ENCODE measurements at places on chromosomes 5 and 9.

GRCh38 chr5:133735346-133735745 is 123.0 kb upstream of the FSTL4 start:
- no peak for DNase-seq

DNA sequence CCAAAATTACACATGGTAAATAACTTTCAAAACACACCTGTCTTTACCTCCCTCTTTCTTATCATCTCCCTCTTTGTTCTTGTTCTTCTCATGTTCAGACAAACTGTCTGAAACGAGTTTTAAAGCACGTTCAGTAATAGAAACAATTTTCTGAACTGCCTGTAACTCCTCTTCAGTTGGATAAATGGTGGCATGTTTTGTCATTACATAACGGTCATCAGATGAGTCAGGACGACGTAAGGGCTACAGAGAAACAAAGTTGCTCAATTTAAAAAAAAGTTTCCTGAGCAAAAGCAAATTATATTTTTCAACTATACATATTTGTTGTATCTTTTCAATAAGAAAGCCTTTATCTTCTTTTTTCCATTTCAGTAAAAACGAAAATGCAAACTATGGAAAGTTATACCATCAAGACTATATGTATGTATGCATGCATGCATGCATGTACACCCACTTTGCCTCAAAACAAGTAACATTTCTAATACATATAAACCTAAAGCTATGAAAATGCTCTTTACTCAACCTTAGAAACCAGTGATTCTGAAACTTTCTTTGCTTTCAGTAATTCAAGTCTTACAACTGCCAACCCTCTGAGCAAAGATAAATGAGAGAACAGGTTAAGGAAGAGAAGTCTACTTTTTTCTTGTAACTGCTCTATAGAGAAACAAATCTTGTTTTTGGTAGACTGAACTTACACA is 56.0 kb downstream of the ZFR start:
- DNase-seq, result no peak

DNA sequence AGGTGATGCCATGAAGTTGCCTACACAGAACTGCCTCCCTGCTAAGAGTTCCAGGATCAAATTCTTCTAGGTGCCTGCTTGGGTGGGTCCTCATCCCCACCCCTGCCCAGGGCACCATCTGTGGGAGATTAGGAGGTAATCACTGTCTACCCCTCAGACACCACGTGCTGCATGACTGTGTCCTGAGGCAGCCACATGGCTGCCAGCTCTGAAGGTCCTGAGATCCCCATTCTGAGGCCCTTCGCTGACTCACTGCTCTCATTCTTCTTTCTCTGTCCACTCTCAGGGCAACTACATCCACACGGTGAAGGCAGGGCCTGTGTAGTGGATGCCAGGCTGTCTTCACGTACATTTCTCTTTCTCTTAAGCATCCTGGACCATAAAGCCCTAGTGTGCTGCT is 222.9 kb upstream of the ANKRD55 start:
- no peak for DNase-seq

DNA sequence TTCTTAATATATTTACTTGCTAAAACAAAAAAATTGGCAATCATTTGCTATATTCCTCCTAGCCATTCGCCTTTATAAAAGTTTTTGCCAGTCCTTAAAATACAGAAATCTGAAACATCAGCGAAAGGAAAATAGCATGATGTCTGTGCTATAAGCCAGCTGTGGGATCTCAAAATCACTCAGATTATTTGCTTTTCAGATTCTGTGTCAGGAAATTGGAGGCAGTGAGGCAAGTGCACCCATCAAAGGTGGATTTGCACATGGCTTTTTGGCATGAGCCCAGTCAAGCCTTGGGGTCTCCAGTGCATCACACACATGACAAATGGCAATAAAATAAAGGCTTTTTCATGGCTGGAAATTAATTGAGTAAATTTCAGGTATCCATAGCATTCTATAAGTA is 196.8 kb upstream of the DAPK1 start:
- no peak for DNase-seq

- no peak for DNase-seq
Measured at GRCh38 chr9:592225-592624, 249.3 kb upstream of the DMRT1 start.

DNA sequence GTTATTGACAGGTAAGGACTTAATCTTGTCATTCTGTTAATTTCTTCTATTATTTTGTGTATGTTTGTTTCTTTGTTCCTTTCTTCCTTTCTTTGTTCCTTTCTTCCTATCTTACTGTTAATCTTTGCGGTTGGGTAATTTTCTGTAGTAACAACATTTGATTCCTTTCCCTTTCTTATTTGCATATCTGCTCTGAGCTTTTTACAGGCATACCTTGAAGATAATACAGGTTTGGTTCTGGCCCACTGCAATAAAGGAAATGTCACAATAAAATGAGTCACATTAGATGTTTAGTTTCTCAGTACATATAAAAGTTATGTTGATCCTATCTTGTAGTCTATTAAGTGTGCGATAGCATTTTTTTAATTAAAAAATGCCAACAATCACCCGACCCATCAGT is 440.7 kb downstream of the NFIB start:
- no peak for DNase-seq

GRCh38 chr9:127683723-127684122 is 23.1 kb upstream of the CFAP157 start:
- no peak for DNase-seq

DNA sequence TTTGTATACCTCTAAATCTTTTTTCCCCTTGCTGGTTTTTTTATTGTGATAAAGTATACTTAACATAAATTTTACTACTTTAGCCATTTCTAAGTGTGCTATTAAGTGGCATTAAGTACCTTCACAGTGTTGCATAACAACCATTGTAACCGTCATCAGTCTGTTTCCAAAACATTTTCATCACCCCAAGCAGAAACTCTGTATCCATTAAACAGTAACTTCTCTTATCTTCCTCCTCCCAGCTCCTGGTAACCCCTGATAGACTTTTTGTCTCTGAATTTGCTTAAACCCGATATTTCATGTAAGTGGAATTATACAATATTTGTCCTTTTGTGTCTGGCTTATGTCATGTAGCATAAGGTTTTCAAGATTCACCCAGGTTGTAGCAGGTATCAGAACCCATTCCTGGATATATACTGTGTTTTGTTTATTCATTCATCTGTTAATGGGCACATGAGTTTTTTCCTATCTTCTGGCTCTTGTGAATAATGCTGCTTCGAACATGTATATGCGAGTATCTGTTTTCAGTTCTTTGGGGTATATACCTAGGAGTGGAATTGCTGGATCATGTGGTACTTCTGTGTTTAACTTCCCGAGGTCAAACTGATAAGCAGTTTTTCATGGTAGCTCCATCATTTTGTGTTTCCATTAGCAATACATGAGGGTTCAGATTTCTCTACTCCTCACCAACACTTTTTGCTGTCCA is 66.4 kb downstream of the EHMT1 start:
- no peak for DNase-seq

GRCh38 chr9:2615497-2615896 is 6.1 kb upstream of the VLDLR start:
- DNase-seq, result no peak

GRCh38 chr5:67366691-67367395 is 170.2 kb upstream of the CD180 start:
- no peak for DNase-seq

DNA sequence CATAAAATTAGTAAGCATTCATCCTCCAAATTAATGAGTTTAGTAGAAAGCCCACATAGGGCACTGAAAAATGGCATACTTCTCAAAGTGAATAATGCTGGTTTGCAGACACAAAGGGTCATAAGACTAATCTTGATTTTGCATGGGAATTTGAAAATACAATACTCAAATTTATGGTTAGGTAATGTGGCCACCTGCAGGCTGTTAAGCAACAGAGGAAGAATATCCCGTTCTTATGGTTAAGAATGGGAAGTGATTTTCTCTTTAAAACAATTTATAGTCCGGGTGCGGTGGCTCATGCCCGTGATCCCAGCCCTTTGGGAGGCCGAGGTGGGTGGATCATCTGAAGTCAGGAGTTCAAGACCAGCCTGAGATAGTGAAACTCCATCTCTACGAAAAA is 9.4 kb upstream of the PLCXD3 start:
- no peak for DNase-seq

DNA sequence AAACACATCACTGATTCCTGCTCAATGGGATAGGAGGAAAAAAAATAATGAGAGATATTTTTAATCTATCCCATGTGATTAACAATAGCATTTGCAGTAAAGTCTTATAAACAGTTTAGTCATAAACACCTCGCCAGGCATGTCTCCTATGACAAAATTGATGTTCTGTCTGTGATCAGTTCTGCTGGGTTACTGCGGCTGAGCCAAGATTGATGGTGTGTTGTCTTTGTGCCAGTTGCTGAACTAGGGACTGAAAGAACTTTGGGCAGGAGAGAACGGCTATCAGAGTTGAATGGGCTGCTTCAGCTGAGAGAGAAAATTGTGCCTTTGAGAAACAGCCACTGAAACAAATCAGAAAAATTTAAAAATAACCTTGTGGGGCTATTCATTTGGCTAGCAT is 37.3 kb upstream of the MAMDC2 start:
- DNase-seq, result no peak

GRCh38 chr9:110142253-110142652 is 65.7 kb downstream of the C9orf152 start:
- no peak for DNase-seq

DNA sequence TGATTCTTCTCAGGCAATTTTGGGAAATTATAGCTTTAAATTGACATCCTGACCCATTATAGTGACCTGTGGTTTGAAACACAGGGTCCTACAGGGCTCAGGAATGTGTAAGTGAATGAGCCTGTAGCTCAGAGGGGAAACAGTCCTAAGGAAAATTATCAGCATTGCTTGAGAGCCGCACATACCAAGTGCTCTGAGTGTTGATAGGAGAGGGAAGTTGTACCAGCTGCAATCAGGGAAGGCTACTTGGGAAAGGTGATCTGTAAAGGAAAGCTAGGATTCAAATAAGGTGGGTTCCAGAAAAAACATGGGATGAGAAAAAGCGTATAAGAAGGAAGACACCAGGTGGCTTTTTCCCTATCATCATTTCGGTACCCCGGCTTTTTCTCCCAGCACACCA is 4.4 kb upstream of the SLC25A51 start:
- DNase-seq, result no peak

GRCh38 chr9:88045686-88046085 is 71.4 kb upstream of the CDK20 start:
- DNase-seq, result no peak

DNA sequence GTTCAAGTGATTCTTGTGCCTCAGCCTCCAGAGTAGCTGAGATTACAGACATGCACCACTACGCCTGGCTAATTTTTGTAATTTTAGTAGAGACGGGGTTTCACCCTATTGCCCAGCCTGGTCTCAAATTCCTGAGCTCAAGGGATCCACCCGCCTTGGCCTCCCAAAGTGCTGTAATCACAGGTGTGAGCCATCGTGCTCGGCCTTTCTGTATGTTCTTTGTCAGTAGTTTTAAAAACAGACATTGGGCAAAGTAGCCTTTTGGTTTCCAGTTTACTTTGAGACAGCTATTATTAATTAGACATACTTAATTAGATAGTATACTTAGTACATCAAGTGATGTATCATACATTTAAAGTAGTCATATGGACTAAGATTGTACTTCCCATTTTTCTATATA is 45.2 kb downstream of the RBM27 start:
- DNase-seq, result no peak

GRCh38 chr9:126147936-126148870 is 178.4 kb upstream of the MVB12B start:
- DNase-seq, result peak; percentile 44

DNA sequence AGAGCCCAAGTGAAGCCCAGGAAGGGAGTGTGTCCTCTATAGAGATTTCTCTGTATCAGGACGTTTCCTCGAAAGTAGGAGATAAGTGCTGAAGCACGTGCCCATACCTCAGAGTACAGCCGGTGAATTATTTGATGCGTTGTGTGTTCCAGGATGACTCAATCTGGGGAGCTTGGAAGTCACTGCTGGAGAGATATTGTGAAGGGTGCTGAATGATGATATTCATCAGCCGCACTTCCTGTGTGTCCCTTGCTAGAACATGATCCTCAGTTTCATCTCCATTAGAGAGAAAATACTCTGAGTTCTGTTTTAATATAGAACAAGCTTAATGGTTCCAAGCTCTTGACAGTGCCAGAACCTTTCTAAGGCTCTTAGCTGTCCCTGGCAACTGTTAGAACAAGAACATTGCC is 402.3 kb upstream of the ADAMTSL1 start:
- no peak for DNase-seq

GRCh38 chr9:61671276-61671973 is 481.6 kb downstream of the SPATA31A7 start:
- DNase-seq, result peak; percentile 69

DNA sequence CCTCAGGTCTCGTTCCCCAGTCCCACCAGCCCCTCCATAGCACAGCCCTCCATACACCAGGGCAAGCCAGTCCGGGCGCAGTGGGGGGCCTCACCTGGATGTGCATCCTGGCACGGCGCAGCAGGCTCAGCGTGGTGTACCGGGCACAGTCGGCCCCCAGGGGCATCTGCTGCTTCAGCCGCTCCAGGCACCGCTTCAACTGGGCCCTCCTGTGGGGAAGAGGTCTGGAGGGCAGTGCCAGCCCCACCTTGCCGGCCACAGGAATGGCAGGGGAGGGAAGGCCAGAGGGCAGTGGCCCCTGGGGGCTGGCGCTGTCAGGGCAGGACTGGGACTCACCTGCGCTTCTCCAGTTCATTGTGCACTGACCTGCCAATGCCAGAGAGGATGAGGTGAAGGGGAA is 1.4 kb downstream of the MXD3 start:
- no peak for DNase-seq

- DNase-seq, result no peak
Measured at GRCh38 chr5:96008987-96009647, 47.5 kb upstream of the ELL2 start.

GRCh38 chr5:3825531-3826451 is 230.2 kb downstream of the IRX1 start:
- no peak for DNase-seq

DNA sequence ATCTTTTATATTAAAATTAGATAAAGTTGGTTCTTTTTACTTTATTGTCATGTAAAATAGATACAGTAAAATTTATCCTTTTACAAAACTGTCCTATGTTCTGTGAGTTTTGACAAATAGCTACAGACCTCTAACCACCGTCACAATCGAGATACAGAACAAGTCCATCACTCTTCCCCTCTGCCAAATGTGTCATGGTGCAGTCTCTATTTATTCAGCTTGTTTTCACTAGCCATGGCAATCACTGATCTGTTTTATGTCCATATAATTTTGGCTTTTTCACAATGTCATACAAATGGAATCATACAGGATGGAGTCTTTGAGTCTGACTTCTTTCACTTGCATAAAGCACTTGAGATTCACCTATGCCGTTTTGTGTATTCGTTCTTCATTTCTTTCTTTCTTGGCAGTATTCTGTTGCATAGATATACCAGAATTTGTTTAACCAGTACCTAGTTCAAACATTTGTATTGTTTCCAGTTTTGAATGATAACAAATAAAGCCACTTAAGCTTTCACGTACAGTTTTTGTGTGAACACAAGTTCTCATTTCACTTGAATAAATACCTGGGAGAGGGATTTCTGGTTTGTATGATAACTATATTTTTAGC is 273.2 kb upstream of the MPDZ start:
- no peak for DNase-seq

DNA sequence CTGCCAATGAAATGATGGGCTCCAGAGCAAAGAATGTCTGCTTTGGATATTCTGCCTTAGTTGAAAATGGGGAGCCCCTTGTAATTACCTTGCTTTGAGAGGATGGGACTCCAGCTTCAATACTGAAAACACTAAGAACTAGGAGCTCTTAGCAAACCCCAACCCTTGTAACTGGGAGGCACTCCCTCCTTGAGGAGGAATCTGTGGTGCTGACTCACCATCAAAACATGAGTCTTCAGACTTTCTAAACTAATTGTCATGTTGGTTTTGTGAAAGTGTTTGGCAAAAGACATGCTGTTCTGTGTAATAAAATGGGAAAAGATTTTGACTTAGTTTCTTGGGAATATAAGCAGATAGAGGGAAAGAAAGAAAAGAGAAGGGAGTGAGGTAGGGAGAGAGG is 91.9 kb upstream of the PTPRD start:
- DNase-seq, result no peak

Measured in cardiac septum (tissue), 1 donor.